ENCODE measurements at places on chromosomes 2 and 18.

- no peak for DNase-seq
Observed at GRCh38 chr2:120314690-120315366, 31.1 kb upstream of the INHBB start.

- DNase-seq: no peak
Observed at GRCh38 chr2:8255448-8255800, 426.4 kb upstream of the ID2 start.

DNA sequence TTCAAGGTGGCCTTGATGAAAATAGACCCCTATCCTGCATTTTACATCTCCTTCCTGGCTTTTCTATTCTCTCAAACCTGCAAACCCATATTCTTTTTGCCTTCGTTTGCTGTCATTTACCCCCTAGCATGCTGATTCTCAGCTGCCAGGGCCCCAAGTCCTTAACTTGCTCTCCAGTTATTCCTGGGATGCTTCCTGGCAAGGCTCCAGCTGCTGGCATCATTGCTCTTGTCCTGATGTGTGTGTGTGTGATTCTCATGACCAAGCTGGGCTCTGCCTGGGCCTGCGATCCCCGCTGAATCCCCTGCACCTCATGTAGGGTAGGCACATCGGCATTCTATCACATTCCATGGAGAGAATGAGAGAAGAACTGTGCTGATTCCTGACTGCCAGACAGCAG, 11.9 kb downstream of the NPAS2 start:
- no peak for DNase-seq

- DNase-seq: no peak
Observed at GRCh38 chr2:144631636-144632035, 111.7 kb upstream of the ZEB2 start.

- DNase-seq: no peak
Observed at GRCh38 chr2:9086465-9086864, 83.0 kb upstream of the MBOAT2 start.

DNA sequence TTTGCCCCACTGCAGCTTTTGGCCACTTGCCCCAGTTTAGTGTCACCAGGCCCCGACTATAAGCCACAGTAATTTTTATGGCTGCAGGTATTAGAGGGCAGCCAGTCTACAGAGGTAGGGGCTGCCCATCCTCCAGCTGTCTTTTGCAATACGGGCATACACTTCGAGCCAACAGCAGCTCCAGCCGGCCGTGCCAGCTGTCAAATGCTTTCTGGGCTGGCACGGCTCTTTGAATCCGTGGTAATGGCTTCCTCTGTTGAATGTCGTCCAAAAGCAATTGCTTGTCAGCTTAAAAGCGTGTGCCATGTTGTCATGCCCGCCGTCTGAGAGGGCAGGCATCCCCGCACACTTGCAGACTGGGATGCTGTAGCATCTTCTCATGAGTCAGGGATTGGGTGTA, 41.3 kb downstream of the BCL2L11 start:
- no peak for DNase-seq

DNA sequence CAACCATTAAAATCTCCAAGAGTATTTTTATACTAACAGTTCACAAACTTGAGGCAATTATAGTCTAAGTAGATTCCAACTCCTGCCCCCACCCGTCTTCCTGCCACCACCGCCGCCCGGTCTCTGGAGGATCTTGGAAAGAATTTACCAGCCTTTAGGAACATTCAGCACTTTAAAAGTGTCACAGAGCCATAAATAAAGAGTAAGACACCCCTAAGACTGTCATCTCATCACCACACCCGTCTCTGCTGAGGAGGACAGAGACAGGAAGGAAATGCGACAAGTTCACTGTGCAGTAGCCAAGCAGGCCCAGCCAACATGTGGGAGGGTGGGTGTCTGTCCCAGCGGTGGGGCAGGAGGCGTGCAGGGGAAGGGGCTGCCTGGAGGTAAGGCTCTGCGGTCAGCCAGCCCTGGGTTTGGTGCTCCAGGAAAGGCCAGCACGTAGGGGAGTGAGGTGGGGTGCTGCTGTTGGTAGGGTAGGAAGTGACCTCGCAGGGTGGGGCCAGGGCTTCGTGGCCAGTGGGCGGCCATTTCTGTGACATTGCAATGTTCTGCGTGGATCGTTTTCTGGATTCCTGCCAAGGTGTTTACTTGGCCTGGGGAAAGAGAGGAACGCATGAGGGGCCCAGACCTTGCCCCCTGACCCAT, 111.6 kb downstream of the FAM210A start:
- DNase-seq: peak; percentile 56

DNA sequence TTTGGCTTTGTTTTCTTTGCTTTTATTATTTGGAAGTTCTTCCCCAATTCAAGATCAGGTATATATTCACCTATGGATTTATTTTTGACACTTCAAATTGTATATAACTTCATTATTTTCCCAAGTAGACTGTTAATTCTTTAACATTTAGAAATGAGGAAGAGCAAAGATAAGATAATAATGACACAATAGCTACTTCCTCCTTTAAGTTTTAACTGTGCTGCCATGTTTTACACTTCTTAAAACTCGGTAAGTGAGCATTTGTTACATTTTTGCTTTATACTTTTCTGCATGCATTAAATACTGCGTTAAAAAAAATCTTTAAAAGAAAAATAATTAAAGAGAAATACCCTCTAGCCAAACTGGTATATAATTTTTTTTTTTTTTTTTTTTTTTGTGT, 32.5 kb downstream of the SLC66A3 start:
- DNase-seq: peak; percentile 48

DNA sequence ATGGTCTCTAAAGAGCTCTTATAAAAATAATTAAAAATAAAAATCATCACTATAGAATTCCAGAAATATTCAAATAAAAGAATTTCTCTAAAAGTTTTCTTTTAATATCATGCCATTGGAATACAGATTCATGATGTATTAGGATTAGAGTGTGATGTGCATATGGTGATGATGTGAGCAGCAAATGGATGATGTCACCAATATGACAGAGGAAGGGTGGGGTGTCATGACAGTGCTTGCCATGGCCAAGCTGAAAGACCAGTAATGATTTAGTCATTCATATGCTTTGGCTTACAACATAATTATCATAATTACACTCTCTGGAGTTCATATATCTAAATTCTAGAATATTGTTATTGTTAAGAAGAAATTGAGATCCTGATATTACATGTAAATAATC, 27.4 kb upstream of the TTC32 start:
- no peak for DNase-seq

GRCh38 chr18:77096936-77097886, 35.4 kb downstream of the MBP start:
- DNase-seq: no peak

Data from inflammatory macrophage treated with lipopolysaccharide for 1 hour (primary cell).